Left ventricle myocardium inferior (tissue), 1 donor: ENCODE measurements at places on chromosomes 1 and 21.

GRCh38 chr1:222251847-222252246, 296.1 kb downstream of the HHIPL2 start:
- DNase-seq: no peak
- H3K27ac ChIP-seq: no peak overlapping the region
- no peaks in the 10 kb centered on the region for H3K4me1 ChIP-seq
- no peaks in the 10 kb centered on the region for H3K36me3 ChIP-seq
- H3K4me3 ChIP-seq: no peak overlapping the region

DNA sequence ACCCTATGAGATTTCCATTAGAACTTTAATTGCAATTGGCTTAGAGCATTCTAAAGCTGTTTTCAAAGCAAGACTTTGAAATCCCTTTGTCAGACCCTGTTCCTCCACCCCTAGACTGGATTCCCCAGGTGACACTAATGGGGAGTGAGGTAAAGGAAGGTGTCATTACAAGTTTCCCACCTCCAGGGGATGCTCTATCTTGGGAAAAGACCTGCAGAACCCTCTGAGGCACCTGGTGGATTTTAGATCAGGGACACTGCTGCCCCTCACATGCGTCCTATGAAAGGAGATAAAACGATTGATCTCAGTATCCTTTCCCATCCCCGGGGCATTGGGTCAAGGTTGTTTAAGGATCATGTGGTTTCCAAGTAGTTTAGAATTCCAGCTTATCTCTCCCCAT, 80.3 kb upstream of the RGS4 start:
- H3K4me1 ChIP-seq: no peaks in the 10 kb centered on the region
- no peak overlapping the region for H3K27ac ChIP-seq
- no peak for DNase-seq

- no peaks in the 10 kb centered on the region for H3K27me3 ChIP-seq
- peaks cover 31% of the 10 kb centered on the region for H3K4me1 ChIP-seq
- peak overlapping the region; percentile 64 for H3K27ac ChIP-seq
- peak overlapping the region; percentile 29 for H3K4me3 ChIP-seq
Observed at GRCh38 chr1:224736619-224737352, 120.7 kb downstream of the CNIH3 start.

GRCh38 chr1:152933196-152933595, 13.8 kb upstream of the SPRR5 start:
- no peak overlapping the region for H3K4me3 ChIP-seq
- DNase-seq: no peak
- H3K4me1 ChIP-seq: no peaks in the 10 kb centered on the region
- H3K27me3 ChIP-seq: no peaks in the 10 kb centered on the region
